ENCODE measurements at places on chromosomes 2 and 18. TPM values are rescaled to one million over a fixed set of nuclear protein-coding genes. Genes with fewer than 3 reads are reported as not detected.

Gene PLA2R1
- 2.3 TPM for total RNA-seq

Gene CHPF
- 104 TPM for total RNA-seq

Gene KLHL14
- not detected for total RNA-seq

Gene C2orf78
- total RNA-seq: not detected

Gene KCNG2
- total RNA-seq: not detected

Gene PTPN18
- total RNA-seq: 13.9 TPM

Gene EGR4
- not detected for total RNA-seq

Gene BOLL
- not detected for total RNA-seq

Gene C2orf66
- not detected for total RNA-seq

Gene SMAD2
- total RNA-seq: 80.9 TPM

Gene FBLN7
- total RNA-seq: 0.60 TPM

Gene ALLC
- not detected for total RNA-seq

Gene STPG4
- total RNA-seq: not detected

Gene TEX51
- total RNA-seq: not detected

Gene FOSL2
- total RNA-seq: 50.2 TPM

Gene CNRIP1
- 8.0 TPM for total RNA-seq

Gene REG3A
- total RNA-seq: not detected

Gene EN1
- not detected for total RNA-seq

Gene PKDCC
- total RNA-seq: 88.7 TPM

Gene ACMSD
- not detected for total RNA-seq

Gene NPHP1
- total RNA-seq: 5.4 TPM

Gene B3GNT7
- 2.4 TPM for total RNA-seq

Gene SLC5A7
- not detected for total RNA-seq

Gene EVX2
- total RNA-seq: not detected

Gene DAW1
- 0.19 TPM for total RNA-seq

Gene RNF125
- 3.5 TPM for total RNA-seq

Gene TMEM17
- 2.2 TPM for total RNA-seq

Gene INPP5D
- 4.9 TPM for total RNA-seq

Gene HOXD8
- total RNA-seq: 0.14 TPM

Gene STAT4
- total RNA-seq: 0.82 TPM

Gene BMP10
- 0.19 TPM for total RNA-seq

Gene RGPD3
- not detected for total RNA-seq

Gene RPRM
- not detected for total RNA-seq

Gene CYP26B1
- total RNA-seq: 1.5 TPM

Gene ARID5A
- 17.3 TPM for total RNA-seq

Gene VIT
- 8.5 TPM for total RNA-seq

Gene RESP18
- total RNA-seq: not detected

Gene GPR45
- not detected for total RNA-seq

Gene ADRA2B
- total RNA-seq: 2.9 TPM

Gene SCYGR6
- not detected for total RNA-seq

Gene CCDC85A
- total RNA-seq: 4.4 TPM

Gene MAPK4
- total RNA-seq: 21.7 TPM

Gene MROH2A
- not detected for total RNA-seq

Gene IL1B
- total RNA-seq: 0.27 TPM

Gene LYPD6
- 0.08 TPM for total RNA-seq

Gene ABI2
- total RNA-seq: 63.1 TPM

Gene CPO
- total RNA-seq: 0.25 TPM

Gene AKAIN1
- not detected for total RNA-seq

Gene GAD1
- not detected for total RNA-seq

Gene C2orf80
- total RNA-seq: not detected

Gene SULT1C2
- 1.9 TPM for total RNA-seq

Gene GPAT2
- total RNA-seq: 5.3 TPM

Gene ABCG5
- not detected for total RNA-seq

Gene AQP12B
- not detected for total RNA-seq

Measured in left ventricle myocardium inferior (tissue), 1 donor.